ENCODE measurements at places on chromosomes 3 and 15.

DNA sequence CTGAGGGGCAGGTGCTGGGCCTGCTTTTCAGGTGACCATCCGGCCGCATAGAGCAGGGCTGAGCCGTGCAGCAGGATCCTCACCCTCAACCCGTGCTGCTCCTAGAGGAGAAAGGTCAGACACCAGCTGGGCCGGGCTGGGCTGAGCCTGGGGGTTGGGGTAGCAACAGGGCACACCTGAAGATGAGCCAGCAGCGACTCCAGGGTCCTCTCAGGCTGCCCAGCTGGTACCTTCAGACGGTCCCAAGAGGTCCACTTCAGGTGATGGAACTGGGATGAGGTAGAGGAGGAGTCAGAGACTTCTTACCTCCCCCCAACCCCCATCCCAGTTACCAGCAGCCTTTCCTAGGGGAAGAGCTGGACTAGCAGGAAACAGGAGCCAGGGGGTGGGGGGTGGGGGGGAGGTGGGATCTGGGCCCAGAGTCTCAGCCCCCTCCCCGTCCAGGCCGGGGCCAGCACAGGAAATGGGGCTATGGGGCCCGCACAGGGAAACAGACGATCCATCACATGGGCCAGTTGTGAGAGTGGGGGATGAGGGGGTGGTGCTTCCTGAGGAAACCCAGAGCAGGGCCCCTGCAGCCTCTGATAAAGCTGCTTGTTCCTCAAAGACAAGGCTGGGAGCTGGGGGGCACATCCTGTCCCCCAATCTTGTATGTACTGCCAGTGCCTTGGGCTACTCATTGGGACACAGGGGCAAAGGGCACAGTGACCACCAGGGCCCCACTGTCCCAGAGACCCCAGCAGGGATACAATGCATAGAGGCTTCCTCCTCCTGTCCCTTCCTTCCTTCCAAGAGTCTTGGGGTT lies 3.0 kb downstream of the INKA1 start:
- no peak for DNase-seq

GRCh38 chr3:141652349-141652748 lies 85.7 kb upstream of the RNF7 start:
- no peak for DNase-seq

GRCh38 chr3:180329187-180329586 lies 272.8 kb upstream of the TTC14 start:
- no peak for DNase-seq

- no peak for DNase-seq
Observed at GRCh38 chr3:171245796-171246765, 214.1 kb downstream of the TNIK start.

- DNase-seq: no peak
Observed at GRCh38 chr3:115659253-115660220, 36.2 kb downstream of the GAP43 start.

DNA sequence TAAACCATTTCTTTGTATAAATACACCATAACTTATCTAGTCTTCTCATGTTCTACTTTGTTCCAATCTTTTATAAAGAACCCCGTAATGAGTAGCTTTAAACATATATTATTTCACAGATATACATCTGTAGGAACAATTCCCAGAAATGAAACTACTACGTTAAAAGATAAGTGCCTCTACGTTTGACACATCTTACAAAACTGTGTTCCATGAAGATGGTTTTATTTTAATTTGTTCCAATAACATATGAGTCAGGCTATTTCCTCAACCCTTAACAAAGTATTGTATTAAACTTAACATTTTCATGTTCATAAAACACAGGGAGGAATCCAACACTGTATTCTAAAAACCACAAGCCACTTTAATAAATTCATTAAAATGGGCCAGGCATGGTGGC lies 52.9 kb downstream of the TRPM7 start:
- no peak for DNase-seq

GRCh38 chr3:23776352-23776891 lies 29.3 kb upstream of the UBE2E1 start:
- no peak for DNase-seq

- no peak for DNase-seq
Observed at GRCh38 chr3:37968199-37968598, 22.4 kb upstream of the VILL start.

- DNase-seq: no peak
Observed at GRCh38 chr3:71005702-71006321, 577.7 kb downstream of the FOXP1 start.

DNA sequence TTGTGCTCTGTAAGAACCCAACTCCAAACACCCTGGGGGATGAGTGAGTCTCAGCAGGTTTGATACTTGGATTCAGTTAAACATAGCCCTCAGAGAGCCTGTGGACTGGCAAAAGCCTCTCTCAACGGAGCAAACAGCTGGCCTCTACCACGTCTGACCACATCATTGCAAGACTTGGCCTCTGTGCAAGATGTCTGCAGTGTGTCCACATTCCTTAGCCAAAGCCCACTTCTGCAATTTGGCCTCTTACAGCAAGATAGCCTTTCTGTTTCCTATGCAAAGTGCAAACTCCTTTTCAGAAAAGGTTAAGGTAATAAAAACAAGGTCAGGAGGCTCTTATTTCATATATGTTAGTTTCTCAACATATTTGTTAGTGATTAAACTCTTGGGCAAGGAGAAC lies 27.9 kb downstream of the FBN1 start:
- DNase-seq: no peak

DNA sequence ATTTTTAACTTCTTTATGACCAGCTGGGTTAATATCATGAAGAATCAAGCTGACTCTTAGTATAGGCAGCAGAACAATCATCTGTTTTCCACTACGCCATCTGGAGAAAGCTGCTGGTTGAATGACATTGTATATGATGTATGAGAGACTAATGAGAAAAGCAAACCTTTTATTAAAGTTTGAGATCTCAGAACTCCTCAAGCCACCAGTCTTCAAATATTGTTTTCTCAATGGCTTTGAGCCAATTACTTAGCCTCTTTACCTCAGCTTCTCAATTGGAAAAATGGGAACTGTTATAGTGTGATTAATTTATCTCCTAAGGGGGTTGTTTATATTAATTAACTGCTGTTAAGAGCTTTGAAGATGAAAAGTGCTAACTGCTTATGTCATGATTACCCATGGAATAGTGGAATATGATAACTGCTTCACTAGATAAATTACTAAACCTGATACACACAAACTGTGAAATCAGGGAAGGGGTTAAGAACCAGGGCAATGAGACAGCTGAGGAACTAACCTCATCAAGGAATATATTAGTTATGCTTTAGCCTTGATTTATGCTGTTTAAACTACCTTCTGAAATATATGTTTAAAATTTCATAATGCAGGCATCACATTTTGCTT lies 330.1 kb downstream of the SOX2 start:
- DNase-seq: no peak

- DNase-seq: no peak
Observed at GRCh38 chr15:84878504-84878903, 6.0 kb upstream of the SLC28A1 start.

- no peak for DNase-seq
Observed at GRCh38 chr15:90987561-90988141, 6.7 kb downstream of the PRC1 start.

- no peak for DNase-seq
Observed at GRCh38 chr3:53551324-53551723, 56.9 kb downstream of the CACNA1D start.

DNA sequence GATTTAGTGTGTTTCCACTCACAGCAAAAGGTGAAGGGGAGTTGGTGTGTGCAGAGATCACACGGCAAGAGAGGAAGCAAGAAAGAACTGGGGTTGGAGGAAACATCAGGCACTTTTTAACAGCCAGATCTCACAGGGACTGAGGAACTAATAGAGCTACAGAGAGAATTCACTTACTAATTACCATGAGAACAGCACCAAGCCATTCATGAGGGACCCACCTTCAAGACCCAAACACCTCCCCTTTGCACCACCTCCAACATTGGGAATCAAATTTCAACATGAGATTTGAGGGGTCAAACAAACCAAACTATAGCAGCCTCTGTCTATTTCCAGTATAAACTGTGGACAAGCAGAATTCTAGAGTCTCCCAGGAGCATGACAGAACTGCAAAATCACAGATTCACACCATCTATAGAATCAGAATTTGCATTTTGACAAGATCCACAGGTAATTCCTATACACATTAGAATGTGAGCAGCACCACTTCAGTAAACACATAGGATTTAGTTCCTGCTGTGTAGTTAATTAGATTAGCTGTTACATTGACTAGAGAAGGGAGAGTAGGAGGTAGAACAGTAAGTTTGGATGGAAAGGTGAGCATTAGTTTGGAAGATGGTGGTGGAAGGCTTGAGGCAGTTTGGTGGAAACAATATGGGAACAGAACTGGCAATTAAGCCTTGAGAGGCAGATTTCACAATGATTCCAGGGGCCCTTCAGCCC lies 311.7 kb downstream of the NSUN3 start:
- DNase-seq: no peak

- DNase-seq: peak; percentile 85
Observed at GRCh38 chr3:149658744-149659497, 1.1 kb upstream of the WWTR1 start.

- DNase-seq: no peak
Observed at GRCh38 chr15:65334586-65335231, 30.2 kb downstream of the RNU5B-1 start.

- no peak for DNase-seq
Observed at GRCh38 chr15:39939487-39940452, 5.9 kb downstream of the EIF2AK4 start.

- no peak for DNase-seq
Observed at GRCh38 chr3:188707381-188708288, 464.1 kb upstream of the TPRG1 start.

DNA sequence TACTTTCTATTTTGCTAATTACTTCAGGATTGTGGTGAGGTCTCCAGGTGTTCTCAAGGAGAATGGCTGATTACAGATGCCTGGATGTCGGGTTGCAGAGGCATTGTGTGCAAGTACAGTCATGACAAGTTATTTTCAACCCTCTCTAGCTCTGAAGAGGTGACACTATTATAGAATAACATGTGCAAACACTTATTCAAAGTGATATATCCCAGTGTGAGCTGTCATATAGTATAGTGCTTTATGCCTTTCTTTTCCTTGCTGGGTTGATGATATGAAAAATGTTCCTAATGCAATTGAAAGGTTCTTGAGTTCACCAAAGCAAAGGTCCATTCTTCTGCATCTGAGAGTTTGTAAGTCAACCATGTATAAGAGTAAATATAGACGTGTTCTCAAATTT lies 167.2 kb downstream of the SPATA16 start:
- no peak for DNase-seq

GRCh38 chr3:14935592-14936345 lies 11.6 kb upstream of the NR2C2 start:
- DNase-seq: no peak

DNA sequence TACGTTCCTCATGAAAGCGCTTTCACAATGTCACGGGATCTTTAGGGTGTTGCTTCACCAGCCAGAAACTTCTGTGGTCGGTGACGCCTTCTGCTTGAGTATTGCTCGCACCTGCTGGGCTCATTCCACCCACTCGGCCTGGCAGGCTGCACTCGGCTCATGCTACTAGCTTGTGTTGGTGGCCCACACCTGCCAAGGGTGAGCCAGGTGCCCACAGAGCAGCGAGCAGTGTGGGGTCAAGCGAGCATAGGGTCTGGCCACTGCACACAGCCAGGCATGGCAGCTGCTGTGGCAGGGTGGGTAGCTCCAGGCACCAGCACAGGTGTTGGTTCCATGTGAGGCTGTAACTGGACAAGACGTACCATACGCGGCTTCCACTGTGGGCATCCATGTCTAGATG lies 202.9 kb upstream of the CADM2 start:
- peak; percentile 54 for DNase-seq

Measured in coronary artery (tissue), 2 donors.